Smooth muscle cell of trachea (primary cell): ENCODE measurements at places on chromosomes 1 and 21. TPM values are rescaled to one million over a fixed set of nuclear protein-coding genes. Genes with fewer than 3 reads are reported as not detected.

Gene NBPF10
- 2.0 and 4.4 TPM in 2 replicates for total RNA-seq

Gene CACNA1S
- total RNA-seq = not detected in 2 replicates

Gene DUSP23
- total RNA-seq = 10.4 and 18.2 TPM in 2 replicates

Gene GJA5
- total RNA-seq = 2.0 TPM in 1 of 2 replicates, not detected in the other

Gene LPAR3
- total RNA-seq = 24.0 and 33.5 TPM in 2 replicates

Gene CYP2J2
- total RNA-seq = 0.29 and 0.50 TPM in 2 replicates

Gene OLFML2B
- total RNA-seq = 7.1 and 31.3 TPM in 2 replicates

Gene TBX15
- total RNA-seq = under 0.01 TPM in 1 of 2 replicates, not detected in the other

Gene GJC2
- total RNA-seq = 14.4 and 14.8 TPM in 2 replicates

Gene PERM1
- under 0.01 TPM in 1 of 2 replicates, not detected in the other for total RNA-seq

Gene ZNF678
- 3.3 and 3.5 TPM in 2 replicates for total RNA-seq

Gene CDCA8
- 1.5 and 16.4 TPM in 2 replicates for total RNA-seq

Gene FMO4
- total RNA-seq = 1.2 and 6.7 TPM in 2 replicates

Gene ERICH3
- 0.15 TPM in 1 of 2 replicates, not detected in the other for total RNA-seq

Gene AMY1B
- total RNA-seq = not detected in 2 replicates

Gene TAL1
- under 0.01 TPM in 2 replicates for total RNA-seq

Gene HSF2BP
- 1.2 and 1.6 TPM in 2 replicates for total RNA-seq

Gene TAS1R3
- 0.15 and 0.50 TPM in 2 replicates for total RNA-seq

Gene VWA5B1
- total RNA-seq = not detected in 2 replicates

Gene HMGCS2
- not detected in 2 replicates for total RNA-seq

Gene EXTL1
- 0.29 and 0.83 TPM in 2 replicates for total RNA-seq

Gene EBNA1BP2
- 51.3 and 74.9 TPM in 2 replicates for total RNA-seq

Gene LY9
- not detected in 2 replicates for total RNA-seq

Gene KAZN
- total RNA-seq = 3.3 and 7.3 TPM in 2 replicates

Gene OPRD1
- under 0.01 TPM in 1 of 2 replicates, not detected in the other for total RNA-seq

Gene TEX38
- total RNA-seq = 0.29 TPM in 1 of 2 replicates, not detected in the other

Gene NPR1
- total RNA-seq = 0.58 and 2.6 TPM in 2 replicates

Gene CEP85
- total RNA-seq = 3.3 and 7.9 TPM in 2 replicates

Gene SELL
- 0.15 and 0.50 TPM in 2 replicates for total RNA-seq

Gene PIGK
- total RNA-seq = 38.9 and 67.8 TPM in 2 replicates

Gene AMIGO1
- 1.0 and 3.6 TPM in 2 replicates for total RNA-seq

Gene CENPF
- total RNA-seq = 3.8 and 82.8 TPM in 2 replicates

Gene RAB7B
- total RNA-seq = 12.4 and 16.7 TPM in 2 replicates

Gene PLPPR5
- total RNA-seq = under 0.01 and 0.33 TPM in 2 replicates

Gene FYB2
- total RNA-seq = not detected in 2 replicates

Gene TENT5C
- 2.6 and 6.0 TPM in 2 replicates for total RNA-seq

Gene SDC3
- 15.6 and 38.9 TPM in 2 replicates for total RNA-seq

Gene IL20
- not detected in 2 replicates for total RNA-seq

Gene LHX8
- under 0.01 TPM in 1 of 2 replicates, not detected in the other for total RNA-seq

Gene PIK3R3
- 3.6 and 6.3 TPM in 2 replicates for total RNA-seq

Gene TDRD5
- not detected in 2 replicates for total RNA-seq

Gene TRNP1
- total RNA-seq = 33.5 and 59.7 TPM in 2 replicates
